Stimulated activated CD4-positive, alpha-beta T cell treated with anti-CD3 and anti-CD28 coated beads, Interleukin-1b, Interleukin-23, amount 100 ng/mL, for 1 hour (primary cell): ENCODE measurements at places on chromosomes 2 and 18.

DNA sequence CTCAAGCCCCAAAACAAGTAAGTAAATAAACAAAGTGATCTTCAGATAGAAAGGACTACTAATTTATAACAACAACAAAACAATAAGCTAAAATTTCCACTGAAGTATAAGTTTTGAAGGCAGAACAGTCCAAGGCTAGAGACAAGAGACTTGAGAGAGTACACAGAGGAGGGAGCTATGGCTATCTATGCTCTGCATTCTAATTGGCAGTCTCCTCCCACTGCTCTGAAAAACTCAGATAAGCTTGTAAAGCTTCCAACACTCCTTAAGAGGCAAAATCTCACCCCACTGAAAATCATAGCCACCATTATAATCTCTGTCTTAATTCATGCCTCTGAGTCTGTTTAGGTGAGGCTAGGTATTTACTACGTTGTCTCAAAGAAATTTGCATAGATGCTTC, 714.6 kb upstream of the LRATD1 start:
- no peak for DNase-seq

DNA sequence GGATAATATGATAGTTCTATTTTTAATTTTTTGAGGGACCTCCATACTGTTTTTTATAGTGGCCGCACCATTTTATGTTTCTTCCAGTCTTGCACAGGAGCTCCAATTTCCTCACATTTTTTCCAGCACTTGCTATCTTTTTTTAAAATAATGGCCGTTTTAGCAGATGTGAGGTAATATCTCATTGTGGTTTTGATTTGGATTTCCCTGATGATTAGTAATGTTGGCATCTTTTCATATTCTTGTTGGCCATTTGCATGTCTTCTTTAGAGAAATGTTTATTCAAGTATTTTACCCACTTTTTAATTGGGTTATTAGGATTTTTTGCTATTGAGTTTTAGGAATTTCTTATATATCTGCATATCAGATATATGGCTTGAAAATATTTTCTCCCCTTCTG, 29.9 kb upstream of the NAPG start:
- DNase-seq: no peak

- DNase-seq: no peak
Measured at GRCh38 chr2:26422947-26423629, 21.4 kb downstream of the DRC1 start.

DNA sequence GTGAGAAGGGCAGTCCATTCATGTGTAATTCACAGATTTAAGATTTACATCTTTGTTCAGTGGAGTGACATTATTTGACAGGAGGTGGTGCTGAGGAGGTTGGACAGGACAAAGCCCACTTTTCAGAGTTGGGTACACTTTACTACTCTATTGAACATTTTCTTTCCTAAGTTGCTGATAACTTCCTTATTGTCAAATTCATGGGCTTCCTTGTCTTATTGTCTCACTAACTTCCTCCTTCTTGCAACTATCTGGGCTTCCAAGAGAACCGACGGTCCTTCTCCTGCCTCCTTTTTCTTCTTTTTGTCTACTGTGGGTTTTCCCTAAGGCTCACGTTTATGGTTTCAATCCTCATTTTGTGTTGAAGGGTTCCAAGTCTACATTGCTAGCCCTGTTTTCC, 67.7 kb upstream of the DNMT3A start:
- no peak for DNase-seq

DNA sequence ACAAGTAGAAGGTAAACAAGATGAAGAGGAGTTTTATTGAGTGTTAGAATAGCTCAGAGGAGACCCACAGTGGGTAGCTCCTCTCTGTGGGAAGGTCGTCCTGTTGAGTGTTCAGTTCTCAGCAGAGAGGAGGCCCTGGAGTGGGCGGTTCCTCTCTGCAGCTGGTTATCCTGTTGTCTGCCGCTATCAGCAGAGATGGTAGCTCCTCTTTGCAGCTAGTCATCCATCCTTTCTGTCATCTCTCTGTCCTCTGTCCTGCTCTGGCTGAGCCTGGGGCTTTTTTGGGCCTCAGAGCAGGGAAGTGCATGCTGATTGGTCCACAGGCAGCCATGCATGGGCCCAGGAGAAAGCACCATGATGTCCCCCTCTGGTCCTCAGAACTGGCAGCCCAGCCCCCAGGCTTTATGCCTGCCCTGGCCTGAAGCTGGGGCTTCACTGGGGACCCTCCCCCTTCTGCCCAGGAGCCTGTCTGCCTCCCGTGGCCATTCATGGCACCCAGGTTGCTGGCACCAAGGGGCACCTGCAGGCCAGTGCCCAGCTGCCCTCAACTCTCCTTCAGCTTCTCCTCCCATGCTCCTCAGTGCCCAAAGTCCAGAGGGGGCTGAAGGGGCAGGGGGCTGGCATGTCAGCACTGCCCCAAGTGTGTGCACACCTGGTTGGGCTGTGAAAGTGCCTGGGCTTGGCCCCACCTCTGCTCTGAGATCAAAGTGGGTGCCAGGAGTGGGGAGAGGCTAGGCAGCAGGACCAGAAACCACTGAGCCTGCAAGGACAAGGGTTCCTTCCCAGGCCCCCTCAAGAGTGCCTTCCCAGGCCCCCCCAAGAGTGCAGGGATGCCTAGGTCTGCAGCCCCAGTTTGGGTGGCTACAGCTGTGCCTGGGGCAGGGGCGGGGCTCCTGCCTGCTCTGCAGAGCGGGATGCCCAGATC, 98.7 kb downstream of the TWIST2 start:
- DNase-seq: no peak

GRCh38 chr2:218999021-218999880, 6.0 kb upstream of the CRYBA2 start:
- no peak for DNase-seq

- DNase-seq: no peak
Measured at GRCh38 chr2:134301099-134301927, 47.4 kb downstream of the MGAT5 start.

GRCh38 chr2:59713577-59713976, 839.9 kb downstream of the BCL11A start:
- DNase-seq: no peak

DNA sequence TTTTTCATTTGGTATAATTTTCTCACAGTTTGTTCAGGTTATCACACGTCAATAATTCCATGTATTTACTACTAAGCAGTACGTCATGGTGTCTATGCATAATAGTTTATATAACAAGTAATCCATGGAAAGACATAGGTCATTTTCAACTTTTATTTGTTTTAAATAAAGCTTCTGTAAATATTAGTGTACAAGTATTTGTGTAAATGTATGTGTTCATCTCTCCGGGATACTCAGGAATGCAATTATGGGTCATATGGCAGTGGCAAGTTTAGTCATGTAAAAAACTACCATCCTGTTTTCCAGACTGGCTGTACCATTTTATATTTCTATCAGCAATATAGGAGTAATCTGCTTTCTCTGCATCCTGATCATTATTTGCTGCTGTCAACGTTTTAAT, 231.1 kb upstream of the ZNF804A start:
- no peak for DNase-seq
